AG04449 (cell line): ENCODE measurements at places on chromosomes 3 and 15.

DNA sequence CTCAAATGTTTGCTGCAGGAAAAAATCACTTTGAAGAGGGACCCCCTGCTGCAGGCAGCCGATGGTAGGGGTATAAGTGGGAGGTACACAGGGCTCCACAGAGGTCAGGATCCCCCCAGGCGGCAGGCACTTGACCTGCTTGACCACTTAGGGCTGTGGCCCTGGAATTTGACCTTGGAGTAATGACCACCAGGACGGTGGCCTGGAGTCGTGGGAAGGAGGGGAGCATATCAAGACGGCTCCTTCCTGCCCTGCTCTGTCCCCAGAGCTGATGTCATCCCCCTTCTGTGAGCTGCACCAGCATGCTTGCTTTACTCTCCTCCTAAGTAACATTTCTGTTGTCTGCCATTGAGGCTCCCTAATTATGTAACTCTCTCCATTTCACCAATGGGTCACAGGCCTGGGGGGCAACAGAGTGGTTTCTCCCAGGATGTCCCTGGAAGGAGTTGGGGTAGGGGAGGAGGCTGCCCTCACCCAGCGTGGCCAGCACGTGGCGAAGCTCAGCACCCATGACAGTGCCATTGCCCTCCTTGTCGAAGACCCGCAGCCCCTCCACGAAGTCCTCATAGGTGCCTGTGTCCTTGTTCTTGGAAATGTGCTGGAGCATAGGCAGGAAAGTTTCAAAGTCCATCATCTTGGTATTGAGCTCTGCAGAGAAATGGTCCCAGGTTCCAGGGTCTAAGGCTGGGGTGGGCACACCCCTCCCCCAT is 4.1 kb downstream of the MYL3 start:
- no peak for DNase-seq

DNA sequence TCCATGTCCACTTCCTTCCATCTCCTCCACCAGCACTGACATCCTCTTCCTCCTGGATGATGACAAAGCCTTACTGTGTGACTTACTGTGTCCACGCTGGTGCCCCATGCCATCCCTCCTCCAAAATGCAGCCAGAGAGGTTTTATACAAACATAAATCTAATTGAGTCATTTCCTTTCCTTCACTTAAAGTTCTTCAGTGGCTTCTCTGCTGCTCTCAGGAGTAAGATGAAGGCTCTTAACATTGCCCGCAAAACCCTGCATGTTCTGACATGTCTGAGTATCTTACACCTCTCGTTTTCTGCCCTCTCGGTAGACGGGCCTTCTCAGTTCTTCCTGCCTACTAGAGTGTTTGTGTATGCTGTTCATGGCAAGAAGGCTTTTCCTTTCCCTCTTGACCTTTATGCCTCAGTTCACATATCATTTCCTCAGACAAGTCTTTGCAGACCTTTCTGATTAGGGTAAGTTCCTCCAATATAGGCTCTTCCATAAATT is 175.5 kb downstream of the CFAP20DC start:
- no peak for DNase-seq

DNA sequence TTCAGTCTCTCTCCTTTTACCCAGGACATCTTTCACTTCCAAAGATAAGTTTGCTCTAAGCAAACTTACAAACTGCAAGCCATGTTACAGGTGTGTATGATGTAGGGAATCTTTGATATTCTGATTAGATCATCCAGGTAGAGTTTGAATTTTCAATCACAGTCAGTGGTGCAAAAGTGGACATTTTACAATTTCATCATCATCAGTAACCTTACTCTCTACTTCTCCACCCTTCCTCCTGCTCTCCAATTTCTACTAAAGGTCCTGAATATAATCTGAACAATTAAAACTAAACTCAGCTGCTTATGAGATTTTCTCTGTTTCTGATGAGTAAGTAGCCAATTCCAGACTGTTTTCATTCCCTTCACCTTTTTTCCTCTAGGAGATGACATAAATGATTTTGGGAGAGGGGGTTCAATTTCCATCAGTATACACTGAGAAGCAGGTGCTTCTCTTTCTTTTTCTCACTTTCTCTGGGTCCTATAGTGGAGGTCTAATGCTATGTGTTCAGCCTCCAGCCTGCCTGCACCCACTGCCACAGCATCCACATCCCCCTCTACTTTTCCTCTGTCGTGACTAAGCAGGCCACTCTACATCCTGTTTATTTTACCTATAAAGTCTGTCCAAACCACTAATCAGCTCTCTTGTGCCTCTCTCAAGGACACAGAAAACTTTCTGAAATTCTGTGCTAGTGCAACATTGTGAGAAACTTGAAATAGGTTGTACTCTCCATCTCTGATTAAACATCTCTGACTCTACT is 27.6 kb downstream of the SUCNR1 start:
- no peak for DNase-seq

DNA sequence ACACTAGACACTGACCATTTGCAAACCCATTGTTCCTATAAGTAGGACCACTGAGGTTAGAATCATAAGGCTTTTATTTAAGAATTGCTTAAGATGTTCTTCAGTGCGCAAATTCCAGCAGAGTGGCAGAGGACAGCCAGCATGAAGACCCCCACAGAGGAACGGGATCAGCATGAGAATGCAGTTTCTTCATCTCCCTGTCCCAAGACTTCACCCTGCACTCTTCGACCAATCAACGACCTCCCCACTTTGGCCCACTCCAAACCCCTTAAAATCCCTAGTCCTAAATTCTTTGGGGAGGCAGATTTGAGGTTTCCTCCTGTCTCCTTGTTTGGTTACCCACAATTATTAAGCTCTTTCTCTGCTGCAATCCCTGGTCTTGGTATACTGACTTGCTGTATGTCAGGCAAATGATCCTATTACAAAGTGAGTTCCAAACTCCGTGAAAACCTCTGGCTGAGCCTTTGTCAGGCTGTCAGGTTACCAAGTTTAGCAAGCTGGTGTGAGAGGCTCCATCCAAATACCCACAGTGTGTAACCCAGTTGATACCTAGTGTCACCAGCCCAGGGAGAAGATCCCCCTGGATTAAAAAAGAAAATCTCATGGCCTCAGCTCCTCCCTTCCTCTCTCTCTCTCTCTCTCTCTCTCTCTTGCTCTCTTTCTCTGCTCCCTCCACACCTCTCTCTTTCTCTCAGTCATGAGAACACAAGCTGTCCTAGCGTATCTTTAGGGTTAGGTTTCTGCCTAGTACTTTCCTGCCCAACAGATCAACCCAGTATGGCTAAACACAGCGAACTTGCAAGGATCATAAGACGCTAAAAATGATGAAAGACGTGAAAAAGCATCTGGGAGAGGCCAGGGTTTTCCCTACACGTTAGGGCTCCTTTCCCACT is 15.8 kb upstream of the RBSN start:
- DNase-seq, result no peak

- DNase-seq, result no peak
Observed at GRCh38 chr15:51484781-51485180, 137.8 kb downstream of the DMXL2 start.

DNA sequence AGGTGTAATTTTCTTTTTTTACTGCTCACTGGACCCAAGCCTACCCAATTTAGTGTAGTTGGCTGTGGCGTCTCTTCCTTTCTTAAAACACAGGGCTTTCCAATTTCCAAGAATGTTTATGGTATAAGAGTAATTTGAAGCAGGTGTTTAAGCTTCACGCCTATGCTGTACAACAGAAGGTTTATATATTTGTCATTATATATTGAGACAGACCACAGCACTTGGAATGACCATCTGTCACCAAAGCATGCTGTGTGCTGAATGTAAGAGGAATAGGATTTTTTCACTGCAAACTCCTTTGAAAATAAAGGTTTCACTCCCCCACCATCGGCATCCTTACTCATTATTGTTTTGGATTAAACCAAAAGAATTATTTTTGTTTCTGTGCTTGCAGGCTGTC is 325.7 kb downstream of the OTOL1 start:
- DNase-seq, result no peak

DNA sequence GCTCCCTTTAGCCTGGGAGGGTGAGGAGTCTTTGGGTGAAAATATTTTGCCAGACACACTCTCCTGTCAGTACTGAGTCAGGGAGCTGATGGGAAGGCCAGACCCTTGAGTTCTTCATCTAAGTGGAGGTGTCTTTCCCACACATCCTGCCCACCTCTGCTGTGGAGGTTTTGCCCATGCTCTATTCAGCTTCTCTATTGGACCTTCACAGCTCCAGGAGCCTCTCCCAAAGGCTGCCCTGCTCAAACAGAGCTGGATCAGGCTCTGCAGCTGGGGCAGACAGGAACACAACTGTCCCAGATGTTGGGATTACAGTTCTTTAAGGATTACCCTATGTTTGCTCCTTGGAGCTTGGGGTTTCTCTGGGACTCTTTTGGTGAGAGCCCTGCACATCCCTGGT is 77.9 kb downstream of the SPSB4 start:
- no peak for DNase-seq

- DNase-seq, result no peak
Observed at GRCh38 chr3:180457225-180457624, 144.7 kb upstream of the TTC14 start.

DNA sequence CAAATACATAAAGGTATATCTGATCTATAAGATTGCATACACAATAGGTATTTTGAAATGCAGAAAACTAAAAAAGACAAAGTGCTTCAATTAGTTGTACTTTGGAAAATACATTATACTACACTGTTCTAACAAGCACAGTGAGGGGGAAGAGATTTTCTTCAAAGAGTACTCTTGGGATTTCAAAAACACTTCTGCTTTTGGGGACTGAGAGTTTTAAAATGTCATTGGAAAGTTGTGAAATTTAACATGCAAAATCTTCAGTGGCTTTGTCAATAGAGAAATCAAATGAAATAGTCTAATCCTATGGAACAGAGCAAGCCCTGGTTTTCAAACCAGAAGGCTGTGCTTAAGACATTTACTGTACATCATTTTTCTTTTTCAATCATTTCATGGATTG is 322.2 kb upstream of the SEMA6D start:
- DNase-seq, result no peak

GRCh38 chr3:119627461-119627860 is 29.8 kb downstream of the PLA1A start:
- no peak for DNase-seq

DNA sequence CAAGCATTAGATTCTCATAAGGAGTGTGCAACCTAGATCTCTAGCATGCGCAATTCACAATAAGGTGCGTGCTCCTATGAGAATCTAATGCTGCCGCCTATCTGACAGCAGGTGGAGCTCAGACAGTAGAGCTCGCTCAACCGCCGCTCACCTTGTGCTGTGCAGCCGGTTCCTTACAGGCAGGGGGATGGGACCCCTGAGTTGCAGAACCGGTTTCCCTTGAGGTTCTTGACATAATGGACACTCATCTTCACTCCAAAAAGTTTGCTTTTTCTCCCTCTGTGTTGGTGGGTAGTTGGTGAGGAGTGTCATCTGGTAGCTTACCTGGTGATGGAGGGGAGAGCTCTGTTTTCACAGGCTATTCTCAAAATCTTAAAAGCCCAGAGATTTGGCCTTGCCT is 324.0 kb upstream of the TBL1XR1 start:
- DNase-seq, result no peak

DNA sequence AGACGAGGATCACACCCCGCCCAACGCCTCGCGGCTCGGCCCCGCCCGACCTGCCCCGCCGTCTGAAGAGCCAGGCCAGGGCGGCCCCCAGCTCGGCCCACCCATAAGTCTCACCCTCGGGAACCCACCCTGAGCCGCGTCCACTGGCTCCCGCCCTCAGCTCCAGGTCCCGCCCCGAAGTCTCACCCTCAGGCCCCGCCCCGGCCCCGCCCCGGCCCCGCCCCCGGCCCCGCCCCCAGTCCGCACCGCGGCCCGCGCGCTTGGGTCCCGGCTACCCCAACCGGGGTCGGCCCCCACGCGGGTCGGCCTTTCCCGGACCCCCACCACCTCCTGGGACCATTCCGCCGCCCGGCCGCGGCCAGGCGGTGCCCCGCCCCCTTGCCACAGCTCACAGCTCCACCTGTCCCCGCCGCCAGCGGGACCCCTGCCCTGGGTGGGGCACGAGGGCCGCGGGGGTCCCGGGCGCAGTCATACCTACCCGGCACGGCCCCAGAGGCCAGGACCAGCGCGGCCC is 489 bp downstream of the CSPG5 start:
- no peak for DNase-seq

DNA sequence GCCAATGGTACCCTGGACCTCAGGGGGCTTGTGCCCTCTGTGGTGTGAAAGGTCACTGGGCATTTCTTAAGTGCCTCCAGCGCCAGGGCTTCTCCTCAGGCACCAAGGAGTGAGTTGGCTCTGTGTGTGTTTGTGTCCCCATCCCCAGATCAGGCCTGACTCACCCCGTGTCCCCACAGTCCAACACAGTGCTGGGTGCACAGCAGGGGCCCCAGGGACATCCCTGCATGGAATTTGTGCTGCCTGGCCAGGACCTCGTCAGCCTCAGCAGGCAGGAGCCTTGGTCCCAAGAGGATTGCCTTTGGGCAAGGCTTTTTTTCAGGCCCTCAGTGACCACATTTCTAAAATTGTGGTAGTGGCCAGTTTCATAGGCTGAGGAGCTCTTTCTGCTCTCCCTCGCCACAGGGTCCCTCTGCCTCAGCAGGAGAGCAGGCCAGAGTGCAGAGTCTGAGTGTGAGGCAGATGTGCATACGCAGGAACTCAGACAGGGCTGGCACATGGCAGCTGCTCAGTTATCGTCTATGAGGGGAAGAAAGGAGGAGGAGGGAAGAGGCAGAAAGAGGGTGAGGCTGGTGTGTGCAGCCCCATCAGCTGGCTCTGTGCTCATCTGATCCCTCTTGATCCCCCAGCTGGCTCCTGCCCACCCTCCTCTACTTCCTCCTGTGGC is 215.6 kb downstream of the RPLP1 start:
- DNase-seq, result no peak

DNA sequence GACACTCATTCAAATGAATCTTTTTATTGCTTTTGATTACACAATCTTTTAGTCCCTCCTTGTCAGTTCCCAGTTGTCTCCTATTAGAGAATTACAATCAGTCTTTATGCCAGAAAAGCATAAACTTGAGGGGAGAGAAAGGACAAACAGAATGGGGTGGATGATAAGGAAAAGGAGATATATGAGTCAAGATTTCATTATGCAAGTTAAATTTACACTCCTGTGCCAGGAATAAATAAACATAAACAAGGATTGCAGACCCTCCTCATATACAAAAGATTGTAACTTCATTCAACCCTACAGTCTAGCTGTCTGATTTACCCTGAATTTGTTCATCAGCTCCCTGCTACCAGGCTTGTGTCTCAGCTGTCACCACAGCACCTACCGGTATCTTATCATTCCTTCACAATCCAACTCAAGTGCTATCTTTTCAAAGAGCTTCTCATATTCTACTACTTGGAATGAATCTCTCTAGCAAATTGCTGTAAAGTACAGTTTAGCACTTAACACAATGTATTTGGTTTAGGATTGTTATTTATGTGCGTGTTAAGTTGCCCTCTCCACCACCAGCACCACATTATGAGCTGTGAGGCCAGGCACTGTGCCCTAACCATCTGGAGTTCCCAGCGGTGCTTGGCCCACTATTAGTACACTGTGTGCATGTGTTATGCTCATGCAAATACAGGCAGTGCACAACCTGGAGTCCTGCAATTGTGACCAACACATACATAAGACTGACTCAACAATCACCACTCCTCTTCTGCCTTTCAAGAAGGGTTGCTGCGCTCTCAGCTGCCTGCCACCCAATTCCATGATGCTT is 504.1 kb downstream of the TBL1XR1 start:
- no peak for DNase-seq
